ENCODE measurements at places on chromosomes 4 and X.

- DNase-seq: no peak
Measured at GRCh38 chrX:12997906-12998687, 23.2 kb downstream of the TMSB4X start.

DNA sequence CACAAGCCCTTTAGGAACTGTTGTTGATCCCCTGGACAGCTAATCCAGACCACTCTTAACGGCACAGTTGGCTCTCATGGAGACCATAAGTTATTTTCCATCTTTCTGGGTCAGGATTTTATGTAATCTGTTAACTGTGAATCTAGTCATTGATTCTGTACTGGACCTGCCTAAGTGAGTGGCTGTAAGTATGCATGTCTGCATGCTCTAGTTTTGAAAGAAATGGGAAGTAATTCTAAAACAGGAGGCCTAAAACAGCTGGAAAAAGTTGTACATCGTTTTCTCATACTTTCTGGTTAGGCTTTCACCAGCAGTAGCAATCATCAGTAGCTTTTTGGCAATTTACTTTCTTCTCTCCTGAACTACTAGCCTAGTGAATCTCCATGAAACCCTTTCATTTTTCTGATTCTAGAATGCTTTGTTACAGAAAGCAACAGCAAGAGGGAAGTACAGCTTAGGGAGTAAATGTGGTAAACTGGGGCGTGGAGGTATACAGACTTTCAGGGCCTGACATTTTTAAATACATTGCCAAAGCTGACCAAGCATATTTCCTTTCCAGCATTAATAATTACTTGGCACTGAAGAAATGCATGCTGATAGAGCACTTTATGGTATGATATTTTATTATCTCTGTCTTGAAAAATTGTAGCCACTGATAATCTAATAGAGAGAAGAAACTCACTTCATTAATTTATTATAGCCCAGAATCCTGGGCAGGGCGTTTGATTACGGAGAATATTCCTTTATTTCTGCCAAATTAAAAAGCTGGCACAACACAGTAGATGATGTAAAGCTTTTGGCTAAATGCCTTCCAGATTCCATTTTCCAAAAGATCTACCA is 202.7 kb downstream of the BANK1 start:
- DNase-seq: no peak

DNA sequence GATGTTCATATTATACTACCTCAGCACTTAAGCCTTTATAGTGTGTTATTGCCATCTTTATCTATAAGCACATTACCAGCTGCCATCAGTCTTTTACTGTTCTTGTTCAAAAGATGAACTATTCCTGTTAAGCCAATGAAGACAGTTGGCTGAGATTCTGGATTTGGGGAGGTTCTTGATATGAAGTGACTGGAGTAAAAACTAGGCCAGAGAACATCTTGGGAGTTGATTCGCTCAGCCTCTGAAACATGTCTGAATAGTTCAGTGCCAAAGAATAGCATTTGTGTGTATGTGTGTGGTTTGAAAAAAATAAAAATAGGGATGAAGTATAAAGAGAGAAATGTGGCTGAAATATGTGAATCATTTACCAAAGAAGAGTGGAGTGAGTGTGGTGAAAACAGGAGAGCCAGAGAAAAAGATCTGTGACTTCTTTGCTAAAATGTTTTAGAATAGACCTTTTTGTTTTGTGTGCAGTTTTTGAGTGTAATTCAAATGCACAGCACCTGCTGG is 15.2 kb downstream of the EXOC1 start:
- DNase-seq: no peak

DNA sequence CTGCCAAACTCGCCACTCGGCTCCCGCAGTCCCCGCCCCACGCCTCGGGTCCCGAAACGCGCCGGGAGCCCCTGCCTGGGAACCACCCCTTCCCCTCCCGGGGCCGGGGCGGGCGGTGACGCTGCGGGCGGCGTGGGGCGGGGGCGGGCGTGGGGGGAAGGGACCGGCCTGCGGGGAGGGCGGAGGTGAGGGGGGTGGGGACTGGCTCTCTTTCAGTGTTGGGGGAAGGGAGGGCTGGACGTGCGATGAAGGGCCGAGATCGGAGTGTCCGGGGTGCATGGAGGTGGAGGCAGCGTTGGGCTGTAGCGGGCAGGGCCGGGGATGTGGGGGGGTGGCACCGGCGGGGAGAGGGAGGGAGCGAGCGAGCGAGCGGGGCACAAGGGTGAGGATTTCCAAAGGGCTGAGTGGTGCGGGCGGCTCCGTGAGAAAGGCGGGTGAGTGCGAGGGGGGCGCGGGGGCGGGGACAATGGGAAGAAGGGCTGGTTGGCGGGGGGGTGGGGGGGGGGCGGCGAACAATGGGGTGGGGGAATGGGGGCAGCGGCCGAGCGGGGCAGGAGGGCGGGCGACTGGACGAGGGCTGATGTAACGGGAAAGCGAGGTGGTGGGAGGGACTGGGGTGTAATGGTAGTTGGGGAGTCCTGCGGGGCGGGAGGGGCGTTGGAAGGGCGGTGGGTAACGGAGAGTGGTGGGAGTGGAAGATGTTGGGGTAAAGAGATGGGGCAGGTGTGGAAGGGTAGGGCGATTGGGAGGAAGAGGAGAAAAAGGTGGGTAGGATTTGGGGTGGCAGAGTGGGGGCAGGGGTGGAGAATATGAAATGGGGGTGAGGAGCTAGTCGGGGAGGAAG is 578 bp downstream of the DCUN1D4 start:
- DNase-seq: no peak

DNA sequence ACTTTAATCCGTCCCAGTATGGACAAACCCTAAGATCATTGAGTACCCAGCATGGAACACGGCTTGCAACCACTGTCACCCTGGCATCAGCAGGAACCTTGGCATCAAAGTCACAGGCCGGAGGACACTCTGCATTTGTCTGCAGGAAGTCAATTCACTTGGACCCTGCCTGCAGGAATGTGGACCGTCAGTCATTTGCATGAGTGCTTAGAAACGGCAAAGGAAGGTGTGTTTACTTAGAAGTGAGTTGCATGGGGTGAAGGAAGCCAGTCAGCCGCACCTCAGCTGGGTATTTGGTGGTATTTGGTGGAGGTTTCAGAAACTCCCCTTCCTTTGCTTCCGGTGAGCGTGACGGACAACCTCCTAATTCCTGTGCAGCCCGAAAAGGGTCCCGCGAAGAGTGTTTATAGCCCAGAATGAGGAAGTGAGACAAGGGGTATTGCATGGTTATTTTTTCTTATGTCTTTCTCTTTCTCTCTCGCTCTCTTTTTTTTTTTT is 15.5 kb downstream of the P2RY8 start:
- no peak for DNase-seq

DNA sequence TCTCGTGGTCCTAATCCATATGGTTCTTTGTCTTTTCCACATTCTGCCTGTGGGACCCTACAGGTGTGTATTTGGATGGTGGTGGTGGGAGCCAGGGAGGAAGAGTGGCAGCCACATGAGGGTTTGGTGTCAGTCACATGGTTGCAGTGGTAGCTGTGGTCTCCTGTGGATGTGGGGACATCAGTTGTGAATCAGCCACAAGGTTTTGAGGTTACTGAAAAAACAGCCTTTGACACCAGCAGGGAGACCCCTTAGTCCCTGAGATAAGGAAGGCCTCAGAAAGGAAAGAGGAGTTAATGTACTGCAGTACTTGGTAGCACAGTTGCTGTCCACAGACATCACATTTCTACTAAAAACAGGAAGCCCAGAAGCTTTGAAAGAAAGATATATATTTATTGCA is 15.8 kb upstream of the GAGE10 start:
- DNase-seq: no peak

DNA sequence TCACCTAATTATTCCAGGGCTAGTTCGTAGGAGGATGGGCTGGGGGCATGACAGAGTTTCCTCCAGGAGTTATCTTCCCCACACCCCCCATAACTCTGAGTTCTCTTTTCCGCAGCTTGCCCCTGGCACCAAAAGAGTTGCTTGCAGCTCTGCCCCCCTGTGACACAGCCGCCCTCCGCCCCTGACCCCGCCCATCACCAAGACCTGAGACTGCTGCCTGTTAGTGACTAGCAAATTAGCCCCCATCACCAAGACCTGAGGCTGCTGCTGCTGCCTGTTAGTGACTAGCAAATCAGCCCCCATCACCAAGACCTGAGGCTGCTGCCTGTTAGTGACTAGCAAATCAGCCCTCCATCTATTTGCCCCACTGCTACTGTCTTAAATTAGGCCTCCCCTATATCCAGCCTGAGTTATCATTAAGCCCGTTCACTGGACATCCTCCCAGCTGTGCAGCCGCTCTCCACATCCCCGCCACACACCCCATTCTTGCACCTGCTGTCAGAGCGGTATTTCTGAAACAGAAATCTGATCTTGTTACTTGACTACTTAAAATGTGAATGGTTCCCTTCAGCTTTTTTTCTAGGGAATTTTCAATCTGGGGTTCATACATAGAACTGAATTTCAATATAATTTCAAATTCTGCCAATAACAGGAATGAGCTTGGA is 1.5 kb upstream of the PAPSS1 start:
- DNase-seq: no peak

- no peak for DNase-seq
Measured at GRCh38 chr4:7647600-7648543, 213.1 kb upstream of the PSAPL1 start.

DNA sequence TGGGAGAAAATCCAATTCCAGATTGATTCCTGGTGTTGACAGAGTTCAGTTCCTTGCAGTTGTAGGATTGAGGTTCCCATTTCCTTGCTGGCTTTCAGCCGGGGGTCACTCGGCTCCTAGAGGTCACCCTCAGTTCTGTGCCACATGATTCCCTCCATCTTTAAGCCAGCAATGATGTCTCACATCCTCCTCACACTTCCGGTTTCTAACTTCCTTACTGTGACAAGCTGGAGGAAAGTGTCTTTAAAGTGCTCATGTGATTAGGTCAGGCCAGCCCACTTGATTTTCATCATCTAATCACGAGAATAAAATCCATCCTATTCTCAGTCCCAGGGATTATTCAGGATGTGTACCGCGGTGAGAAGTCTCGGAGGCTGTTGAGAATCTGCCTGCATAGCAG is 19.4 kb upstream of the SMIM31 start:
- DNase-seq: no peak

DNA sequence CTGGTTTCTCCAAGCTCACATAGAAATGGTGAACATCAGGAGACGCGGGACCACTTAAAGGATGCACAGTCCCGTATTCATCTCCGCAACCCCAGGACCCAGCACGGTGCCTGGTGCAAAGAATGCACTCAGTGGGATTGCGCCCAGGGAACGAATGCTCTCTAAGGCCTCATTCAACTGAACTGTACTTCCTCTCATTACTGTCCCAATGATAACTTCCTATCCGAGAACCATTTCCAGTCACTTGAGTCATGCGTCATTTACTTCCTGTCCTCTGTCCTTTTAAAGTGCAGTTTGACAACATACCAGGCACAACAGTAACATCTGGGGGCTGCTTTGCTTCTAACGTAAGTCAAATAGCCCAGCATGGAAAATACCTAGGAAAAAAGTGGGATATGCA is 75.7 kb downstream of the RBM47 start:
- no peak for DNase-seq

GRCh38 chrX:45667666-45668065 is 467.0 kb upstream of the DIPK2B start:
- DNase-seq: no peak

DNA sequence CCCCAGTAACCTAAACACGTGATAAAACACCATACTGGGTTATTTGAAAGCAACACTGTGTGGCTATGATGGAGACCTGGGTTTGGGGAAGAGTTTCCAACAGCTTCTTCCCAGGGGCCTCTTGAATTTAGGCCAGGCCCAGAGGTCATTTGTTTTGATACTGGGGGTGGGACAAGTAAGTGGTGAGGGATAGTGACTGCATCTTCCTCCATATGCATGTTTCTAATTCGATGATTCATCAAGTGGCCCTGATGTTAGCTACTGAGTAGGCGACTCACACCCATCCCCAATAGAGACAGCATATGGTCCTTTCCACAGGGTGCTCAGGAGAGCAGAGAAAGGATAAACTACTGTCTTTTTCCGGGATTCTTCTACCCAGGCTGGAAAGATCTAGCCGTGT is 2.7 kb downstream of the NDP start:
- no peak for DNase-seq

DNA sequence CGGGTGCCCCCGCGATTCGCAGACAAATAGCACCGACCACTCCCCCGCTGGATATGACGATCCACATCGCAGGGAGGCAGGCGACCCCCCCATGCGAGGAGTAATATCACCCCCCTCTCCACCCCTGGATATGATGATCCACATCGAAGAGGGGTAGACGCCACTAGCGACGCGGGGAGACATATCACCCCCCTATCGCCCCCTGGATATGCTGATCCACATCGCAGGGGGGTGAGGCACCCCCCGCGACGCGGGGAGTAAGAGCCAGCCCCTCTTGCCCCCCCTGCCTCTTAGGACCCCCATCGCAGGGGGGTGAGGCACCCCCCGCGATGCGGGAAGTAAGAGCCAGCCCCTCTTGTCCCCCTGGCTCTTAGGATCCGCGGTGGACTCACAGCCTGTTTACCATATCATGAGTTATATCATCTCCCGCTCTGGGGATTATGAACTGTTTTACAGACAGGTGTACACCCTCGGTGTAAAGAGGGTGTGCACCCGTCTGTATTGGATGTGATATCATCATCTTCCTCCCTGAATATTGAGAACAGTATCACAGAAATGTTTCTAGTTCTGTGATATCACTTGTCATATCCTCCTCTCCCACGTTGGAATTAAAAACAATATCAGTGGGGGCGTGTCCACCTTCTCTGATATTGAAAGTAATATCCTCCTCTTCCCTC is 22.7 kb upstream of the DRD5 start:
- no peak for DNase-seq

DNA sequence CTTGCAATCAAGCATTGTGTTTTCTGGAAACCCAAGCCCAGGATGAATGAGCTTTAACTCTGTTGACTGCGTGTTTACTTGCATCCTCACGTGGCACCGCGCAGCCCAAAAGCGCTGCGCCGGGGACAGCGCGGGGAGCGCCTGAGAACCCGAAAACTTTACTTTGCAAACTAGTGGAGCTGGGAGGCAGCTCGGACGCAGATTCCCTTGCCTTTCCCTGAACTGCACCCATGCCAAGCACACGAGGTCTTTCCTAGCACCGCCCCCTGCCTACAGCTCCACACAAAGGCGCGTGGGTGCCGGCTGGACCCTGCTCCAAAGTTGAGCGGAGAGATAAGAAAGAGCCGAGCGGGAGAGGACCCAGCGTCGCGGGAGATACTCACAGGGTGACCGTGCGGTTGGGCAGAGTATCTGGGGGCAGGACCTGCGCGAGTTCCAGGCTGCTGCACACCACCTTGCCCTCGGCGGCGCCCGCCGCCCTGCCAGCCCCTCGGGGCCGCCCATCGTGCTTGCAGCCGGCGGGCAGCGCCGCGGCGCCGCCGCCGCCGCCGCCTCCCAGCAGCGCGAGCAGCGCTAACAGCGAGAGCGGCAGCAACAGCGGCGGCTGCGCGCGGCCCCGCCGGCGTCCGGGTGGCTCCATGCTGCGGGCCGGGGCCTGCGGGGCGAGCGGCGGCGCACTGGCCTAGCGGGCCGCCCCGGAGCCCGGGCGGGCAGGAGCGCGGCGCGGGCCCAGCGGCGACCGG is 550 bp downstream of the ADGRA3 start:
- DNase-seq: no peak
